ENCODE measurements at places on chromosomes 11 and 22.

- DNase-seq, result no peak
Observed at GRCh38 chr11:63610604-63611394, 3.4 kb downstream of the PLAAT3 start.

DNA sequence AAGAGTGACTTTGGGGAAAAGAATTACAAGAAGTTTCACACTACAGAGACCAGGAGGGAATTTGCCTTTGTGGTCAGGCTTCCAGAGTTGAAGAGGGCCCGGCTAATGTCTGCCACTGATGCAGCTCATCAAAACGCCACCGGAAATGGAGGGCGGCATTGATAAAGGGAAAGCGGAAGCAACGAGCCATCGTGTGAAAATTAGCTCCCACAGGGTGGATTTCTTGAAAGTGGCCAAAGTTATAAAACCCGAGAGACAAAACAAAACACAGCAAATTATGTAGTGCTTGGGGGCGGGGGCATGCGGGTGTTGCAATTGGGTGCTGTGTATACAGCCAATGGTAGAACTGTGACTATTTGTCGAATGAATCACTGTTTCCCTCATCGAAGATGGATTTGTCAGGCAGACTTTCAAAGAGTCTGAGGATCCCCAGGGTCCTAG lies 113.0 kb downstream of the ADAMTS15 start:
- no peak for DNase-seq

- no peak for DNase-seq
Observed at GRCh38 chr11:86673055-86673843, 833 bp upstream of the ME3 start.

GRCh38 chr22:36858966-36859365 lies 1.8 kb upstream of the NCF4 start:
- no peak for DNase-seq

GRCh38 chr11:94049351-94049750 lies 28.2 kb downstream of the HEPHL1 start:
- DNase-seq, result no peak

- no peak for DNase-seq
Observed at GRCh38 chr11:119691020-119691666, 37.9 kb downstream of the NECTIN1 start.

- no peak for DNase-seq
Observed at GRCh38 chr22:47094861-47095330, 332.4 kb downstream of the TBC1D22A start.

- DNase-seq, result no peak
Observed at GRCh38 chr11:30434901-30435300, 112.0 kb downstream of the ARL14EP start.

DNA sequence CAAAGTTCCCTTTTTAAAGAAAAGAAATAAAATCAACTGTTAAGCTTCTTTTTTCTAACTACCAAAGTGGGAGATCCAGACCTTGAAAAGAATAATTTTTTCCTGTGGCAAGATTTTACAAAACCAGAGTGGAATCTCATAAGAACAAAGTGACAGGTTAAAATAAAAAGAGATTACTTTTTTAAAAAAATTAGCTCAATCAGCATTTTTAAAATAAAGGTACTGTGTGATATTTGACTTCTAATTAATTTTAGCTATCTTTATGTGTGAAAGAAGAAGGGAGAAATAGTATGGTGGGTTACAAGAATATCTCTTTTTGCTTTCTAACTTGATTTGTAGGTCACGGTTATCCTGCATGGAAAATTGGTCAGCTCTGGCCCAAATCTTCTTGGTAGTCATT lies 92.8 kb upstream of the ALKBH3 start:
- no peak for DNase-seq

GRCh38 chr22:31241936-31242335 lies 29.8 kb downstream of the LIMK2 start:
- DNase-seq, result no peak

- DNase-seq, result no peak
Observed at GRCh38 chr11:61552108-61552635, 28.7 kb downstream of the SYT7 start.

DNA sequence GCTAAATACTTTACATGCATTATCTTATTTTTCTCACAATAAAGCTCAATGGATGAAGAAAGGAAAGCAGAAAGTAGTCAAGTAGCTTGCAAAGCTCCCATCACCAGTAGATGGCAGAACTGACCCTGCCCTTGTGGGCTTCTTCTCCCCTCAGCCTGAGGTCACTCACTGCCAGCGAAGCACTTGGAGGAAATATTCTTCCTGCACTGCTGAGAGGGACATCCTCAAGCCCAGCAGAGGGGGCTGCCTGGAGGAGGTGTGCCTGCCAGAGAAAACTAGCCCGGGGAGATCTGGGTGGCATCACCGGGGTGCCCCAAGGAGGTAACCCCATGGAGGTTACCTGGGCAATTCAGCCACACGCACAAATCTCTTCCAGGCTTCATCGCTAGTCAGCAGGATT lies 6.6 kb downstream of the APOL4 start:
- DNase-seq, result no peak

- no peak for DNase-seq
Observed at GRCh38 chr11:120784566-120785251, 239.2 kb upstream of the TBCEL start.

GRCh38 chr22:49447837-49448236 lies 379.8 kb downstream of the BRD1 start:
- no peak for DNase-seq

- no peak for DNase-seq
Observed at GRCh38 chr22:34950489-34950888, 115.5 kb upstream of the ISX start.

DNA sequence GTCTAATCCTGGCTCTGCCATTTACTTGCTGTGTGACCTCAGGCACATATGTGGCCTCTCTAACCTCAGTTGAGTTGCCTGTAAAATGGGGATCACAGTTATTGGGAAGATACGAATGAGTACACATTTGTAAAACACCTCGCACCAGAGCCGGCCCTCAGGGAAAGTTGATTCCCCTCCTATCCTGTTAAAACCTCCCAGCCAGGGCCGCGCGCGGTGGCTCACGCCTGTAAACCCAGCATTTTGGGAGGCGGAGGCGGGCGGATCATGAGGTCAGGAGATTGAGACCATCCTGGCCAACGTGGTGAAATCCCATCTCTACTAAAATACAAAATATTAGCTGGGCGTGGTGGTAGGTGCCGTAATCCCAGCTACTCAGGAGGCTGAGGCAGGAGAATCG lies 7.8 kb upstream of the MYBPC3 start:
- DNase-seq, result no peak

DNA sequence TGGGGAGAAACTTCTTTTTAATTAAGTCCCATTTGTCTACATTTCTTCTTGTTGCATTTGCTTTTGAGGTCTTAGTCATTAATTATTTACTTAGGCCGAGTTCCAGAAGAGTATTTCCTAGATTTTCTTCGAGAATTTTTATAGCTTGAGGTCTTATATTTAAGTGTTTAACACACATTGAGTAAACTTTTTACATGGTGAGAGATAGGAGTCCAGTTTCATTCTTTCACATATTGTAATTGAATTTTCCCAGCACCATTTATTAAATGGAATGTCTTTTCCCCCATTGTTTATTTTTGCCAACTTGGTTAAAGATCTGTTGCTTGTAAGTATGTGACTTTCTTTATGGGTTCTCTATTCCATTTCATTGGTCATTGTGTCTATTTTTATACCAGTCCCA lies 1344.0 kb upstream of the RAG2 start:
- no peak for DNase-seq

DNA sequence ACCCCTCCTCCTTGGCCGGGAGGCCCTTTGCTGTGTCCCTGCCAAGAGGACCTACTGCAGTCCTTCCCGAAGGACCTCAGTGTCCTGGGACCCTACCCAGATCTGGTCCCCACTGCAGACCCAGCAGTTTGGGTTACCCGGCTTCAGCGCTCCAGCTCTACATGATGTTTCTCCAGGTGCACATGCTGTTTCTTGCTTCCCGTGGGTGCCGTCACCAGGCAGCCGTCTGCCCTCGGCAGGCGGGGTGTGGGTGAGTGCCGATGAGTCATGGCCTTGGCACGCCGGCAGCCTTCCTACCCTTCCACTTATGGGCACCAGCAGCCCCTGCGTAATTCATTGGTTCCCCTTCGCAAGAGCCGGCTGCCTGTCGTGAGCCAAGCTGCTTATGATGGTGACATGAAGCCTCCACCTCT lies 101.8 kb downstream of the BCR start:
- no peak for DNase-seq

DNA sequence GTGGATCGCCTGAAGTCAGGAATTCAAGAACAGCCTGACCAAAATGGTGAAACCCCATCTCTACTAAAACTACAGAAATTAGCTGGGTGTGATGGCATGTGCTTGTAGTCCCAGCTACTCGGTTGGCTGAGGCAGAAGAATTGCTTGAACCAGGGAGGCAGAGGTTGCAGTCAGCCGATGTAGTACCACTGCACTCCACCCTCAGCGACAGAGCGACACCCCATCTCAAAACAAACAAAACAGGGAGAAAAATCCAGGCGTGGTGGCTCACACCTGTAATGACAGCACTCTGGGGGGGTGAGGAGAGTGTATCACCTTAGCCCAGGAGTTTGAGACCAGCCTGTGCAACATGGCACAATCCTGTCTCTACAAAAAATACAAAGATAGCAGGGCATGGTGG lies 802.3 kb upstream of the ARHGAP42 start:
- DNase-seq, result no peak

GRCh38 chr11:12746593-12747097 lies 72.4 kb downstream of the TEAD1 start:
- DNase-seq, result peak; percentile 75

DNA sequence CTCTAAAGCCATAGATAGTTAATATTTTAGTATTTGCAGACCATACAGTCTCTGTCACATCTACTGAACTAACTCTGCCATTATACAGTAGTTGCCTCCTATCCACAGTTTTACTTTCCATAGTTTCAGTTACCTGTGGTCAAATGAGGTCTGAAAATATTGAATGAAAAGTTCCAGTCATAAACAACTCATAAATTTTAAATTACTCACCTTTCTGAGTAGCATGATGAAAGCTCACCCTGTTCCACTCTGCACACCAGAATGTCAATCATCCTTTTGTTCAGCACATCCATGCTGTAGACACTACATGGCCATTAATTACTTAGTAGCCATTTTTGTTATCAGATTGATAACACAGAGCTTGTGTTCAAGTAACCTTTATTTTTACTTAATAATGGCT lies 51.7 kb upstream of the ME3 start:
- no peak for DNase-seq

- DNase-seq, result peak; percentile 86
Observed at GRCh38 chr11:130145975-130146776, 13.4 kb upstream of the ST14 start.

DNA sequence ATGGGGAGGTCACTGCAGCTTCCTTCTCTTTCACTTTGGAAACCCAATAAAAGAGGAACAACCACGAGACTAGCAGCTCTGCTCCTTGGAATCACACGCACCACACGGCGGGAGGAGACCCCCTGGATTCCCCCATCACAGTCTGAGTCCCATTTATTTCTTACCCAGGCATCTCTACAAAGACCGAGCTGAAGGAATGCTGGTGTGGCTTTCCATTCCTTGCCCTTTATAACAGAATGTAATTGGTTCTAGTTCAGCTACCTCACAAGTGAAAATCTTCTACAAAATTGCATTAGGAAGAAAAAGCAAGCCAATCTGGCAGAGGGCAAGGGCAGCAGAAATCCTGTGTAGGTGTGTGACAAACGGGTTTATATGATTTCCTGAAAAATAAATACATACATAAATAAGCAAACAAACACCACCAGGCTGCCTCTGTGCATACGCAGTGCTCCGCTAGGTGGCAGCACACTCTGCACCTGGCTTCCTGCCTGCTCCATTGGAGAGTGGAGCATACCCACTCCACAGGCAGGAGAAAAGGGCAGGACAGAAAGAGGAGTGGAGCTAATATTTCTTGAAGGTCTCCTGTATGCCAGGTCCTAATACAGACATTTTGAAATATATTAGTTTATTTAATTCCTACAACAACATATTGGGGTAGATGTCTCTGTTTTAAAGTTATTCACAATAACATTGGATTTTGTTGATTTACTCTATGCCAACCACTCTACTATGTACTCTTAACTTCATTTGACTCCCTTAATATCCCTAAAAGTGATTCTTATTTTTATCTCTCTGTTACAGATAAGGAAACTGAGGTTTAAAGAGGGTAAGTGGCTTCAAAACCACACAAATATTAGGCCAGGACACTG lies 673.1 kb downstream of the KCNA4 start:
- DNase-seq, result no peak

DNA sequence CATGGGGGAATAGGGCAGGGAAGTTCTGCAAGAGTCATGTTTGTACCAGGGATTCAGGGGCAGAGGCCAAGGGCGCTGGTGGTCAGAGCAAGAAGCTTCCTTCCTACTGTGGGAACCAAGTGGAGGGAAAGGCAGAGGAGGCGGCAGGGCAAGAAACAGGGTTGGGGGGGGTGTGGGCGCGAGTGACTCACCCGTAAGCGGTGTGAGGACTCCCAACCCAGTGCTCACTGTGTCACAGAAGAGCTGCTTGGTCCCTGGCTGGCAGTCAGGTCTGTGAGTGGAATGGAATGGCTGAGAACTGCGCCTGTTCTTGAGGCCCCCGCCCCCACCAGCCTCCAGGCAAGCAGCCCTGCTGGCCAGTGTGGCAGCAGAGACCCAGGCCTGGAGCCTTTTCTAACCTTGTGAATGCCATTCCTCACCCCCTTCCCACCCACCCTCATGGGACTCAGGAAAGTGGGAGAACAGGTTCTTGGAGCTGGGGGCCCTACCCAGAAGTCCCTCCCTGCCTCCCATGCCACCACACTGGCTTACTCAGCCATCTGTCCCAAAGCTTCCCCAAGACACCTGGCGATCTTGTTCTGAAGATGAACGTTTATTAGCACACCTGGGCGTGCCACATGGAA lies 4.7 kb downstream of the LRRC10B start:
- DNase-seq, result peak; percentile 94

- DNase-seq, result no peak
Observed at GRCh38 chr11:85279267-85279666, 347.9 kb downstream of the DLG2 start.

- DNase-seq, result no peak
Observed at GRCh38 chr11:44916331-44916730, 34.4 kb downstream of the TP53I11 start.

- DNase-seq, result no peak
Observed at GRCh38 chr11:27413218-27413617, 50.2 kb upstream of the CCDC34 start.

DNA sequence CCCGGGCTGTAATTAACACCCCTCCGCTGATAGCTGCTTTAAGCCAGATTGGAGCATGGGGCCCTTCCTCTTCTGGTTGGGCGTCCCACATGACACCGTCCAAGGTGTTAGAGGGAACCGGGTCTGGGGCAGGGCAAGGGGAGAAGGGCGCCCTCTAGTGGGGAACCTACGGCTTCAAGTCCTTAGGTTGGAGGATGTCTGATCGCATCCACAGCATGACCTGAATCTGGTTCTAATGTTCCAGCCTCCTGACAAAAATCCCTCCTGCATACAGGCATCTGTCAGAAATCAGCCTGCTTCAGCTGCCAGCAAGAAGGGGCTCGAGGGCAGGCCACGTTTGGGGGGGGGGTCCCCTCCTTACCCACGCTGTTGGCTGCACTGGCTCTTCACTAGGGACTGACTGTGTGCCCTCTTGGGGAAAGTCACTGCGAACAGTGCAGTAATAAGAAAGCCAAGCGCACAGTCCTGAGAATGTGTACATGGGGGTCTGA lies 94.2 kb upstream of the TBCEL start:
- DNase-seq, result no peak

- DNase-seq, result no peak
Observed at GRCh38 chr11:59182457-59183151, 10.7 kb downstream of the DTX4 start.
